Iris pigment epithelial cell (primary cell): ENCODE measurements at places on chromosomes 7 and 10.

DNA sequence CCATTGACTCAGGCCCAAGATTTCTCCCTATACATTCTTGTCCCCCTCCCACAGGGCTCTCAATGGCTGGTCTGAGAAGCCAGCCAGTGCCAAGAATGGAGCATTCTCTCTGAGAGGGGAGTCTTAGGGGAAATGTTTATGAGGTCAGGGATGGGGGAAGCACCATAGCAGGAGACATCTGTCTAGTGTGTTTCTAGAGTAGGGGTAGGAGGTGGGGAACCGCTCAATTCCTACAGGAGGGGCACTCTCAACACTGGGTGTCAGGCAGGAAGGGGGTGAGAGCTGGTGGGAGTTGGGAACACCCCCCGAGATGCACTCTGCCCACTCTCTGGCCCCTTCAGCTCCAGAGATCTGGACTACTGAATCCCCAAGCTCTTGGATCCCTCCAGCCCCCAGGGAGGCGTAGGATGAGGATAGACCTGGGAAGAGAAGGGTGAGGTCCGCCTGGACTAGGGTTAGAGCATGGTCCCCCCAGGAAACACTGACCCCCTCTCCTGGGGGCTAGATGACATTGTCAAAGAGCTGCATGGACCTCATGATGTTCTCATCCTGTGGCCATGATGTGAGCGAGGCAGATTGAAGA is 8.7 kb upstream of the OGA start:
- DNase-seq = no peak

DNA sequence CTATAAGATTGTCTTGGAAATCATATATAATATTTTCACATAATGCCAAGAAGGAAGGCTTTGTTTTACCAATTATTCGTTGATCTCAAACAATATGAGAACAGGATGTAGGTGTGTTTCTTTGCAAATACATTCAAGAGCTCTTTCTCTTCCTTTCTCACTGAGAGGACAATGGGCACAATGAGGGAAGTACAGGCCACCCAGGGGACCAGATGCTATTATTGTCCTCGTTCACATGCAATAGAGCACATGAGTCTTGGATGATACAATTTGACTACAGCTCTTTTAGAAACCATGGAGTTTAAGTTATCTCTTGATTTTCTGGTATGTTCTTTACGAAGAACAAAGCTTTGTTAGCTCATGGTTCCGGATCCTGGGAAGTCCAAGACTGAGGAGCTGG is 323.7 kb upstream of the KLF6 start:
- no peak for DNase-seq

GRCh38 chr7:57220746-57221145 is 88.5 kb upstream of the ZNF479 start:
- DNase-seq = no peak

GRCh38 chr10:31148951-31149350 is 117.3 kb upstream of the ZNF438 start:
- DNase-seq = peak; percentile 28

DNA sequence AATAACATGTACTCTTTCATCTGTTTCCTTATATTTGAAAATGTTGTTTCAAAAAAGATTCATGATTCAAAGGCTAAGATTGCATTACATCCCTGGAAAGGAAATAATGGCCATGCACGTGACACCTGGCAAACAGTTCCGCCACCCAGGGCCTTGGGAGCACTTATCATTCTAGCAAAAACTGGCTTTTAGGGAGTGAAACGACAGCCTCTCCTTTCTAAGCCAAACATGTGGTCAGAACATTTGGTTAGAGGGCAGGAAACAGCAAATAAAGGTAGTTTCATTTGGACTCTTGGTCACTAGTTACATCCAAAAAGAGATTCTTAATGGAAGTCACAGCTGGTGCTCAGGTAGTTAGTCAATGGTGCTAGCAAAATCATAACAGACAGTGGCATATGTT is 83.5 kb downstream of the FAS start:
- DNase-seq = no peak

GRCh38 chr7:83365746-83366145 is 203.1 kb upstream of the PCLO start:
- DNase-seq = peak; percentile 11

GRCh38 chr7:31055471-31055870 is 3.4 kb downstream of the ADCYAP1R1 start:
- no peak for DNase-seq

DNA sequence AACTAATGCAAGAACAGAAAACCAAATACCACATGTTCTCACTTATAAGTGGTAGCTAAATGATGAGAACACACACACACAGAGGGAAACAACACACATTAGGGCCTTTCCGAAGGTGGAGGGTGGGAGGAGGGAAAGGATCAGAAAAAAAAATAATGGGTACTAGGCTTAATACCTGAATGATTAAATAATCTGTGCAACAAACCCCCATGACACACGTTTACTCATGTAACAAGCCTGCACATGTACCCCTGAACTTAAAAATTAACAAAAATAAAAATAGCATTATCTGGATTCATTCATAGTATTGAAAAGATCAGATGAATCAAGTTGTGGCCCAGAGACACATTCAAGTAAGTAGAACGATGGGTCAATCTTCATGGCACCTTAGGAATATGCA is 159.5 kb upstream of the POT1 start:
- DNase-seq = no peak

DNA sequence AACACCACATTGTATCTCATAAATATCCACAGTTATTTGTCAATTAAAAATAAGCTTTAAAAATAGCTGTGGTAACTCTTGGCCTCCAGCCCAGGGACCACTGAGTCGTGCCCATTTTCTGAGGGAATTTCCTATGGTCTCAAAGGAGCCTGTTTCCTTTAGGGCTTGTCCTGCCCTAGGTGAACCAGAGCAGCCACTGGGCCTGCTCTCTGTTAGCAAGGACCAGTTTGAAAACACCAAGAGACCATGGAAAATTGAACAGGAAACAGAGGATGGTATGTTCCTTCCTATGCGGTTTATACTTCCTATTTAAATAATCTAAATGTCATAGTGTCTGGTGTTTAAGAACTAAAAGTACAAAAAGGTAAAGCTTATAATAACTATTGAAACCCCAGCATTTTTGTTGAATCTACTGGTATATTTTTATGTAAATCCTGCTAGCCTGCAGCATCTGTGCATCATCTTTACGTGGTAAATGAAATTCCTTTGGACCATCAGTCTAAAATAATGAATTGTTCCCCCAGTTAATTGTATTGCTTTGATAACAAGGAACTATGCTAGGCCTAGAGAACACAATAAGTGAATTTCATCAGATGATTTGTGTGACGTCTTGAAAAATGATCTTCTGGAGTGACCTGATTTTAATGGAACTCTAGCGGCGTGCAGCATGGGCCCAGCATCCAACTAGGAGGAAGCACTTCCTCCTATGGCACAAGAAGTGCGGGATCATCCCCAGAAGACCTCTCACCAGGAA is 333.7 kb downstream of the GFRA1 start:
- no peak for DNase-seq

GRCh38 chr10:73907841-73908517 is 3.0 kb upstream of the PLAU start:
- peak; percentile 59 for DNase-seq

DNA sequence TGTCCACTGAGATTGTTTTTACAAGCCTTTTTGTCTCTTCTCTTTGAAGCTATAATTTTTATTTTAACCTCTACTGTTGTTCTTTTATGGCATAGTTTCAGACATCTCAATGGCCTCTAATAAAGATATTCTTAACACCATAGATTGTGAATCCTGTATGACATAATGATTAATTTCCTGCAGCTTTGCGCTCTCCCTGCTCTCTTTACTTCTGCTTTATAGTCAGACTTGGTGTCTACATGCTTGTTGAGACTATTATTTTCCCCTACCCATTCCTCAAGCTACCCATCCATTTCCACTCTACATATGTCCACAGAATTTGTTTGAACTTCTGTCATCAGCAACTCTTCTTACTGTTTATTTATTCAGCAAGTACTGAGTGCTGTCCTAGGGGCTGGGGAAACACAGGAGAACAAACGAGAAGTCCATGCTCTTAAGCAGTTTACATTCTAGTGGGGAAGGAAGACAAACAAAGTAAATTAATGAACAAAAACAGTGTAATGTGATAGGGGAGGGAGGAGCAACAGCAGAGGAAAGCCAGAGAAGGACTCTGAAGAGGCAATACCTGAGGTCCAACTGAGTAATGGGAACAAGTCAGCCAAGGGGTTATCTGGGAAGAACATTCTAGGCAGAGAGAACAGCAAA is 110.1 kb downstream of the CDK14 start:
- DNase-seq = peak; percentile 68

DNA sequence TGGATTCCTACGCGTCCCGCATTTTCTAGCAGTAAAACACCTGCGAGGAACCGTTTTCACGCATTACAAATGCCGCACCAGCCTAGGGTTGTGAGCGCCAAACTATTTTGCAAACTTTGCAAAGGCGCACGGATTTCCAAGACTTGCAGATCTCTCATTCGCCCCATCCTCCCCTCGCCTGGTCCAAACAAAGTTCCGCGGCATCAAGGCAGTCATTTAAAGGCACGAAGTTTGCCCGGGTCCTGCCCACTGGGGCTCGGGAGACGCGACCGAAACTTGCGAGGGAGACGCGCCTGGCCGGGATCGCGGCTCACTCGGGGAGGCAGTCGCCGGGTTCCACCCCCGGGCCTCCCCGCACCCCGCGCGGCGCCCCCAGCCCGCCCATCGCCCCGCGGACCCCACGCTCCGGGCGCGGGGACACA is 613 bp downstream of the USP6NL start:
- DNase-seq = peak; percentile 59

GRCh38 chr7:150375662-150376521 is 3.2 kb upstream of the ZNF775 start:
- no peak for DNase-seq

GRCh38 chr10:96587264-96588059 is 650 bp upstream of the TM9SF3 start:
- peak; percentile 93 for DNase-seq

GRCh38 chr7:3739983-3740382 is 438.9 kb downstream of the SDK1 start:
- no peak for DNase-seq

GRCh38 chr10:91887272-91888076 is 21.8 kb downstream of the FGFBP3 start:
- DNase-seq = peak; percentile 50

DNA sequence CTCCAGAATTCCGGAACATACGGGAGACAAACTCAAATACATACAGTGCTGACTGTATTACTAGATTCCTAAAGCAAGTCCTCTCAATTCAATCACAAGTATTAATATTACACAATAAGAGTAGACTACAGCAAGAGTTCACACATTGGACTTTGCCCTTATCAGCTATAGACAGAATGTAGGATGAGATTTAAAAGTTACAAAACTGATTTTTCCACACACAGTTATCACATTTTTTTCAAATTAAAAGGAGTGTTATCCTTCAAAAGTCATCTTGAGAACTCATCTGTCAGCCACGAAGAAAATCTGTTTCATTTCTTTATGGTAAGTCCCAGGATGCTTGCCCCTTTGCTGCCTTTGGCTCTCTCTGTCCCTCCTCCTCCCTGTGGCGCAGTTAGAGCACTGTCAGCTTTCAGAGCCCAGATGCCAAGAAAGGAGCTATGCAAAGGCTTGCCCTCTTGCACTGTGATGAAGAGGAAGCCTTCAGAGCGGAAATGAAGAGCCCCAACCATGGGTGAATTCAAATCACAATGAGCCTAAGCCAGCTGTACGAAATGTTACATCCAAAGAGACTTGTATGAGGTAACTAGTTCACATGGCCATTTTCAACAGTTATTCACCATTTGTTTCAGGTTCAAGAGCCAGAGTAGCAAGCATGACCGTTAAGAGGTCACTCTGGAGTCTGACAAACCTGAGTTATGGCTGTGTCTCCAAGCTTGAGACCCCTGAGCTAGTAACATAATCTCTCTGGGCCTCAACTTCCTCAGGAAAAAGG is 10.7 kb downstream of the NCOA4 start:
- no peak for DNase-seq

DNA sequence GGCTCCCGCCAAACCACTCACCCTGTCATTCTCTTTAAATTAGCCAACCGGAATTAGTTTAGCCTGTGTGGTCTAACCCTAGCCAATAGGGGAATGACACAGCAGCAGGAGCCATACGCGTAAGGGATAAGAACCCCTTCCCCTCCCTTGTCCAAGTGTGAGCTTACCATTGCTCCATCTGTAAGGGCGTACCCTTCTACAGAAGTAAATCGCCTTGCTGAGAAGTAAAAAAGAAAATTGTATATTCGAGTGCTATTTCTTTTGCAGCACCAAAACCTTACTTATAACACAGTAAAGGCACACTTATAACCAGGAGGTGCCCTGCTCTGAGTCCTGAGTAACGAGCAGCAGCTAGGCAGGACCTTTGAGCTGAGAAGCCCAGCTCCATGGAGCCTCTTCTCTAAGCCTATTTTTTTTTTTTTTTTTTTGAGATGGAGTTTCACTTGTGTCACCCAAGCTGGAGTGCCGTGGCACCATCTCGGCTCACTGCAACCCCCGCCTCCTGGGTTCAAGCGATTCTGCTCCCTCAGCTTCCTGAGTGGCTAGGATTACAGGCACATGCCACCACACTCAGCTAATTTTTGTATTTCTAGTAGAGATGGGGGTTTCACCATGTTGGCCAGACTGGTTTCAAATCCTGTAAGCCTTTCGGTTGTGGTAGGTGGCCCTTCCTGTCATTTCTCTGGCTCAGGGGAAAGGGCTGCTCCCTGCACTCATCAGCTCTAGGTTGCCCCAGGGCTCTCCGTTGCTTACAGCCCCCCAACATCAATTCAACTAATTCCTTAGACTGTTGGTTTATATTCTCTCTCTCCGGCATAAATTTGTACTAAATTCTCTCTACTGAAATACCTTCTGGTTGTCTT is 73.3 kb downstream of the NSUN6 start:
- DNase-seq = no peak

GRCh38 chr10:46542567-46543465 is 13.6 kb downstream of the GPRIN2 start:
- DNase-seq = no peak

DNA sequence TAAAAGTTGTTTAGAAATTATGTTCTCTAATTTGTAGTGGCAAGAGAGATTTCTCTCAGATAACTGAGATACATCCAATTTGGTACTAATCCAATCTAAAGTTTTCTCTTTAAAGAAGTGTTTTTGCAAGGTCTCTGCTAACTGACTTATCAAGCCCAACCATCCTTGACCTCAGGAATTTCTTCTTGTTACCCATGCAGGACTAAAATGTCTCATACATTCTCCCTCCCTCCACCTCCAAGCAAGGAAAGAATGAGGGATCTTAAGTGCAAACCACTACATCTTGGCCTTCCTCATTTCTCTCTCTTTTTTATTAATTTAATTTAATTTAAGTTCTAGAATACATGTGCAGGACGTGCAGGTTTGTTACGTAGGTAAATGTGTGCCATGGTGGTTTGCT is 12.8 kb downstream of the NRAP start:
- DNase-seq = no peak

DNA sequence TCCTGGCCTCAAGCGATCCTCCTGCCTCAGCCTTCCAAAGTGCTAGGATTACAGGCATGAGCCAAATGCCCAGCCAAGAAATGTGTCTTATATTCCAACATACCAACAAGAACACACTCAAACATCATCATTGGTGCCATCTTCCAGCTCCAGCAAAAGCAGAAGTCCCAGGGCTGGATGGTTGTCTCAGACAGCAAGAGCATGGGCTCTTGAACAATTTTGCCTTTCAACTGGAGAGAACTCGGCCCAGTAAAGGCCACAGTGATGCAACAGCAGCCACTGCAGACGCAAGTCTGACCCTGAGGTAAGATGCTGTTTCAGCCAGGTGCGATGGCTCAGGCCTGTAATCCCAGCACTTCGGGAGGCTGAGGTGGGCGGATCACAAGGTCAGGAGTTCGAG is 52.8 kb upstream of the NFE2L3 start:
- DNase-seq = no peak

GRCh38 chr10:82252081-82252480 is 377.1 kb downstream of the NRG3 start:
- DNase-seq = no peak
